Calu3 (cell line): ENCODE measurements at places on chromosomes 1 and 21. TPM values are rescaled to one million over a fixed set of nuclear protein-coding genes. Genes with fewer than 3 reads are reported as not detected.
A peak's percentile ranks its signal among the peaks of the same experiment; 100 is the strongest.

DNA sequence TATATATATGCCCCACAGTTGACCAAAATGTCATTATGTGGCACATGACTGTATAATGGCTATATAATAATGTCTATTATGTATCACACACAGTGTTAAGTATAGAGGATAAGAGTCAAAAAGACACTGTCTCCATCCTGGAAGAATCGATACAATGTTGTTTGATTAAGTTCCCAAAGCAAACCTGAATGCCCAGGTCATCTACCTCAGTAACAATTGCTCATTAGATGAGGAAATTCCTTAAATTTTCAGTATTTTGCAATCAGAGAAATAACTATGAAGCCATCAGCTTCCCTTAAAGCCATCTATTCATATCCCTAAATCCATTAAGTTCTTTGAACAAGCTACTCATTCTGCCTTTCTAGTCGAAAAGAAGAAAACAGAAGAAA is 10.0 kb downstream of the FOXJ3 start:
- no peak overlapping the region for H3K27ac ChIP-seq
- peaks cover 49% of the 10 kb centered on the region for H3K4me1 ChIP-seq
- H3K4me3 ChIP-seq, result no peak overlapping the region
- no peak for DNase-seq

DNA sequence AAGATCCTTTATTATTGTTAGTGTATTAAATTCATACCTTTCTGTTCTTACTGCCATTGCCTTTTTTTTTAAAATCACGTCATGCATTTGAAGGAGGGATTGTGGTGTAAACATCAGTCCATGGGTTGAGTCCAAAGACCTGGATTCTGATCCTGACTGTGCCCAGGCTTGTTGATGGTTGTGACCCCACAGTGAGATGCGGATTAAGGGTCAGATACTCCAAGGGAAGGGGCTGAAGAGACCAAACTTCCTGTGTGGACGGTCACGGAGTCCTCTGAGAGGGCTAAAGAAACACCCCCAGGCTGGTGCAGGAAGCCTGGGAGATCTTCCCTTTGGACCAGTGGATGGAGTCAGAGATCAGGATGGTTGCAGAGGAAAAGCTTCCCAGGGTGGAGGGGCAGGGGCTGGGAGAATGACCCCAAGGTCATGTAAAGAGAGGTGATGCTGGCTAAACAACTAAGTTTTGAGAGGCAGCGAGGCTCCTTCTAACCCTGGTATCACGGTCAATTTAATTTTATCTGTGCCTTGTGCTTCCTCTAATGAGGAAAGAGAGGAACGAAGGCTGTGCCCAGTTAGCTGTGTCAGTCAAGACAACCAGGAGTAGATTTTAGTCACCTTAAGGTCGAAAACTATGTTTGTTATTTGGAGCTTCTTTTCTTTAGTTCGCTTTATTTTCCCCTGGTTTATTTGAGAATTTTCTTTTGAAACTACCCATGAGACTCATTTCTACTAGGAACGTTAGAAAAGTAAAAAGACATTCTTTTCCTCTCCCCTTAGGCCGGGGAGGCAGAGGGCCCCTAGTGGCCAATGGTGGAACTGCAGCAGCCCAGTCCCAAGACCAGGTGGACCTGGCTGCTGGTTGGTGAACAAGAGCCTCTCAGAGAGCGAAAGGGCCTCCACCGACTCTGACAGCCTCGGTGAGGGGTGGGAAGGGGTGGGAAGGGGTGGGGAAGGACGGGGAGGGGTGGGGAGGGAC is 8.7 kb upstream of the GPR161 start:
- DNase-seq, result peak; percentile 96
- no peaks in the 10 kb centered on the region for H3K4me1 ChIP-seq
- no peak overlapping the region for H3K4me3 ChIP-seq
- no peak overlapping the region for H3K27ac ChIP-seq
- H3K36me3 ChIP-seq, result no peaks in the 10 kb centered on the region

GRCh38 chr1:218850367-218850766 is 323.3 kb upstream of the LYPLAL1 start:
- H3K27me3 ChIP-seq, result no peaks in the 10 kb centered on the region
- H3K27ac ChIP-seq, result no peak overlapping the region
- H3K4me3 ChIP-seq, result no peak overlapping the region
- no peak for DNase-seq
- peaks cover 11% of the 10 kb centered on the region for H3K4me1 ChIP-seq
- H3K36me3 ChIP-seq, result no peaks in the 10 kb centered on the region

- DNase-seq, result no peak
- H3K27ac ChIP-seq, result no peak overlapping the region
- H3K36me3 ChIP-seq, result no peaks in the 10 kb centered on the region
- no peak overlapping the region for H3K4me3 ChIP-seq
Observed at GRCh38 chr1:237570530-237570929, 320.2 kb downstream of the ZP4 start.

- no peak overlapping the region for H3K4me3 ChIP-seq
- H3K4me1 ChIP-seq, result no peaks in the 10 kb centered on the region
- no peaks in the 10 kb centered on the region for H3K36me3 ChIP-seq
- H3K27me3 ChIP-seq, result no peaks in the 10 kb centered on the region
Observed at GRCh38 chr21:45996311-45997204, 15.0 kb downstream of the COL6A1 start.

DNA sequence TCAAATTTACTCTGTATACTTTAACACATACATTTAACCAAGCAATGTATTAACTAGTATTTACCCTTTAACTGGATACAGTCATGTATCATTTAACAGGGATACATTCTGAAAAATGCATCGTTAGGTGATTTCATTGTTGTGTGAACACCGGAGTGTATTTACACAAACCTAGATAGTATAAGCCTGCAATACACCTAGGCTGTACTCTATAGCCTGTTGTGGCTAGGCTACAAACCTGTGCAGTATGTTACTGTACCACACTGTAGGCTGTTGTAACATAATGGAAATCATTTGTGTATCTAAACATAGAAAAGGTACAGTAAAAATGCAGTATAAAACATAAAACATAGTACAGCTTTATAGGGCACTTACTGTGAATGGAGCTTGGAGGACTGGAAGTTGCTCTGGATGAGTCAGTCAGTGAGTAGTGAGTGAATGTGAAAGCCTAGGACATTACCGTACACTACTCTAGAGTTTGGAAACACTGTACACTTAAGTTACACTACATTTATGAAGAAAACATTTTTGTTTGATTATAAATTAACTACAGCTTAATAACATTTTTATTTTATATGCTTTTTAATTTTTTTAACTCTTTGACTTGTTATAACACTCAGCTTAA is 21.3 kb downstream of the RGS4 start:
- no peak overlapping the region for H3K27ac ChIP-seq
- no peak for DNase-seq
- H3K36me3 ChIP-seq, result no peaks in the 10 kb centered on the region
- H3K4me1 ChIP-seq, result peaks cover 8% of the 10 kb centered on the region
- H3K4me3 ChIP-seq, result no peak overlapping the region

GRCh38 chr1:154840269-154841176 is 29.6 kb downstream of the KCNN3 start:
- no peak overlapping the region for H3K27ac ChIP-seq
- H3K27me3 ChIP-seq, result peaks cover 93% of the 10 kb centered on the region
- H3K36me3 ChIP-seq, result no peaks in the 10 kb centered on the region
- no peak overlapping the region for H3K4me3 ChIP-seq
- H3K4me1 ChIP-seq, result no peaks in the 10 kb centered on the region

DNA sequence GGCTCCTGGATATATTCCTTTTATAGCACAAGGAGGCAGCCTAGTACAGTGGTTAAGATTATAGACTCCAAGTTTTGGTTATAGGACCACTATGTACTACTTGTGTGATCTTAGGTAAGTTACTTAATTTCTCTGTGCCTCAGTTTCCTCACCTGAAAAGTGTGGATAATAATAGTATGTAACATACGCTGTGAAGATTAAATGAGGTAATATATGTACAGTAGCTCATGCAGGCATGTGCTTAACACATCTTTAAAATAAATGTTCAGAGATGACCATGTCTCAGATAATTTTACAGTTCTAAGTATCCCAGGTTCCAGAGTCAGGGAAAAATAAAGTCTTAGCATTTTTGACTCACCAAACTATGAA is 55.7 kb upstream of the TRABD2B start:
- no peaks in the 10 kb centered on the region for H3K36me3 ChIP-seq
- H3K27ac ChIP-seq, result no peak overlapping the region
- peaks cover 79% of the 10 kb centered on the region for H3K27me3 ChIP-seq
- peaks cover 9% of the 10 kb centered on the region for H3K4me1 ChIP-seq

- peak; percentile 57 for DNase-seq
- peaks cover 24% of the 10 kb centered on the region for H3K27me3 ChIP-seq
- H3K4me3 ChIP-seq, result peak overlapping the region; percentile 80
- peaks cover 26% of the 10 kb centered on the region for H3K36me3 ChIP-seq
- peak overlapping the region; percentile 81 for H3K27ac ChIP-seq
- peaks cover 40% of the 10 kb centered on the region for H3K4me1 ChIP-seq
Observed at GRCh38 chr1:206685334-206685768, 646 bp downstream of the MAPKAPK2 start.

GRCh38 chr21:34526618-34527290 is 14.7 kb upstream of the KCNE1 start:
- peaks cover 20% of the 10 kb centered on the region for H3K4me1 ChIP-seq
- H3K4me3 ChIP-seq, result peak overlapping the region; percentile 74
- DNase-seq, result peak; percentile 71
- no peaks in the 10 kb centered on the region for H3K27me3 ChIP-seq
- H3K36me3 ChIP-seq, result peaks cover 48% of the 10 kb centered on the region

- H3K36me3 ChIP-seq, result peaks cover 34% of the 10 kb centered on the region
- no peaks in the 10 kb centered on the region for H3K27me3 ChIP-seq
- no peak overlapping the region for H3K27ac ChIP-seq
- H3K4me3 ChIP-seq, result no peak overlapping the region
Observed at GRCh38 chr1:117364240-117364639, 3.0 kb upstream of the MAN1A2 start.

DNA sequence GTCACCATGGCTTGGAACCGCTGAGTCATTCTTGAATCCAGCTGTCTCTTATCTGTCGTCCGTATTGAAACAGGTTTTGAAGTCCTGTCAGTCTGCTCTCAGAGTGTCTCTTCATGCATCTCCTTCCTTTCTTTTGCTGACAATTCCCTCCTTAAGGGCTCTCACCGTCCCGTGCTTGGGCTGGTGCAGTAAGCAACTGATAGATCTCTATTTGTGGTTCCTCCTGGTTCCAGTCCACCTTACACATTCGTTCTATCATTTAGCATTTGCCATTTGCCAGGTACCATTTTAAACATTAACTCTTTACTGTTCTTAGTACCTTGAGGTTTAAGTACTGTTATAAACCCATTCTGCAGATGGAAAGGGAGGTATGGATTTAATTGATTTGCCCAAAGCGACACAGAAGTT is 88.9 kb downstream of the DYRK1A start:
- DNase-seq, result no peak
- H3K27ac ChIP-seq, result peak overlapping the region; percentile 47
- H3K4me3 ChIP-seq, result no peak overlapping the region
- peaks cover 49% of the 10 kb centered on the region for H3K4me1 ChIP-seq
- H3K36me3 ChIP-seq, result peaks cover 6% of the 10 kb centered on the region
- H3K27me3 ChIP-seq, result no peaks in the 10 kb centered on the region

- DNase-seq, result no peak
- peak overlapping the region; percentile 25 for H3K27ac ChIP-seq
- H3K4me3 ChIP-seq, result no peak overlapping the region
- H3K4me1 ChIP-seq, result peaks cover 21% of the 10 kb centered on the region
Observed at GRCh38 chr1:174008269-174008668, 13.9 kb downstream of the RC3H1 start.

DNA sequence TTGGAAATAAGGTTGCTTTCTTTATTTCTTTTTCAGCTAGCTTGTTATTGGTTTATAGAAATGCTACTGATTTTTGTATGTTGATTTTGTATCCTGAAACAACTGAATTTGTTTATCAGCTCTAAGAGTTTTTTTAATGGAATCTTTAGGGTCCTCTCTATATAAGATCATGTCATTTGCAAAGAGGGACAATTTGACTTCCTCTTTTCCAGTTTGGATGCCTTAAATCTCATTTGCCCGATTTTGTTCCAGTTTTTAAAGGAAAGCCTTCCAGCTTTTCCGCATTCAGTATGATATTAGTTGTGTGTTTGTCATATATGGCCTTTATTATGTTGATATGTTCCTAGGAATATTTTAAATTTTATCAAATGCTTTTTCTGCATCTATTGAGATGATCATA is 31.7 kb downstream of the SLC35A3 start:
- no peaks in the 10 kb centered on the region for H3K36me3 ChIP-seq
- no peak for DNase-seq
- H3K27ac ChIP-seq, result no peak overlapping the region
- no peaks in the 10 kb centered on the region for H3K27me3 ChIP-seq
- no peaks in the 10 kb centered on the region for H3K4me1 ChIP-seq

DNA sequence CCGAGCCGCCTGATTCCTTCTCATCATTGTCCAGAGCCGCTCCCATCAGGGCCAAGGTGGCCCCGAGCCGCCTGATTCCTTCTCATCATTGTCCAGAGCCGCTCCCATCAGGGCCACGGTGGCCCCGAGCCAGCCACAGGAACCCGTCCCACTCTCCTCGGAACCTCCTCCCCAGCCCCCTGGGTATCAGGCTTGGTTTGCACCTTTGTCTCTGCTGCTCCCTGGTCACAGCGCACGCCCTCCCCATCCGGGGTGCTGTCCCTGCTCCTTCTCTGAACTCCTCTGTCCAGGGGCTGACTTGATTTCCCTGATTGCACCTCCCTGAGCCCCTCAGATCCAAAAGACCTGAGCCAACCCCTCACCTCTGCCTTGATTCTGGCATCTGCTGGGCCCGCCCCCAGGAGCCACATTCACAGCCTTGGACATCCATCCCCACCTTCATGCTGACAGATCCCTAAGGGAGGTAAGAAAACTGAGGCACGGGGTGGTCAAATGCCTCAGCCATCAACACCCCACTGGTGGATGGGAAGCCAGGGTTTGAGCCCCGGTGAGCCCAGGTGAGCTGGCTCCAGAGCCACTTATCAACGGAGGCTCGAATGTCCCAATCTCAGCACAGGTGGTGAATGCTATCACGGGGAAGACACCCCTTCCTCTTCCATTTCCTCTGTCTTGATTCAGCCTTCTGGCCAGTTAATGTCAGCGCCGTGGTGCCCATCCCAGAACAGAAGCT is 25.6 kb upstream of the COL18A1 start:
- DNase-seq, result no peak
- H3K4me1 ChIP-seq, result no peaks in the 10 kb centered on the region
- H3K4me3 ChIP-seq, result no peak overlapping the region
- no peak overlapping the region for H3K27ac ChIP-seq
- no peaks in the 10 kb centered on the region for H3K27me3 ChIP-seq
- no peaks in the 10 kb centered on the region for H3K36me3 ChIP-seq

- no peak overlapping the region for H3K27ac ChIP-seq
- H3K27me3 ChIP-seq, result no peaks in the 10 kb centered on the region
- no peak overlapping the region for H3K4me3 ChIP-seq
- H3K36me3 ChIP-seq, result peaks cover 26% of the 10 kb centered on the region
Observed at GRCh38 chr1:166865926-166866325, 10.1 kb downstream of the TADA1 start.

- no peak overlapping the region for H3K4me3 ChIP-seq
- H3K4me1 ChIP-seq, result peaks cover 8% of the 10 kb centered on the region
- no peak for DNase-seq
- H3K27ac ChIP-seq, result no peak overlapping the region
- H3K27me3 ChIP-seq, result no peaks in the 10 kb centered on the region
Observed at GRCh38 chr21:46455575-46456385, 2.9 kb upstream of the DIP2A start.

Gene GSTM5
- total RNA-seq, result not detected in 2 replicates

Gene GBP4
- 10.3 and 26.6 TPM in 2 replicates for total RNA-seq

Gene AQP10
- total RNA-seq, result not detected in 2 replicates

Gene TNFRSF8
- total RNA-seq, result not detected in 2 replicates

Gene WASF2
- 79.5 and 84.2 TPM in 2 replicates for total RNA-seq

Gene CYP4Z1
- total RNA-seq, result not detected in 2 replicates
